ENCODE measurements at places on chromosomes 4 and X. TPM values are rescaled to one million over a fixed set of nuclear protein-coding genes. Genes with fewer than 3 reads are reported as not detected.

DNA sequence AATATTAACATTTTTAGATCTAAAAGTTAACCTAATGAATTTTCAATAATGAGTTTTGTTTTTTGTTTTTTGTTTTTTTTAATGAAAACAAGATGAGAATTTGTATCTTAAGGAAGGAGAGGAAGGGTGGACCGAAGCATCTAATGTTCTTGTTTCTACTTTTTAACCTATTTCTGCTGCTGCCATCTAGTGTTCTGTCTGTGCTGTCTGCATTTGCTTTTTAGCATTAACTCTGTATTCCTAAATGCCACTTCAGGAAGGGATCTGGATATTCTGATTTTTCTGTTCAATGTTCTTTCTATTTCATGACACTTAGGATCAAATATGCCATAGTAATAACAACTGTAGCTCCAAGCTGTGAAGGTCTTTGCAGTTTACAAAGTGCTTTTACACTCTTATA, 161.7 kb downstream of the BRWD3 start:
- DNase-seq, result no peak

DNA sequence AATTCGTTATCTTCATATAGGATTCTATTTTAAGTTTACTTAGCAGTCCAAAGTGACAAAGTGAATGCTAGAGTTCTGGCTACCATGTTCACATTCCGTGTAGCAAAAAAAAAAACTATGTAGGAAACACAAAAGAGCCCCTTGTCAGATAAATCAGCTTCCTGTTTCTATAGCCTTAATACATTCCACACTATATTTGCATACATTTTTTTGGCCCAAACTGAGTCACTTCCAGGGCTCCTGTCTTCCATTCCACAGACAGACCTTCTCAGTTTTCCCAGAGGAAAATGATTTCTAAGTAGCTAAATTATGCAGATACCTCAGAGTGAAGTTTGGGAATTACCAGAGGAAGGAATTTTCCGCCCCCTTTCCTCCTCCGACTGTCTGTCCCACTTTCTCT, 841.9 kb upstream of the HS3ST1 start:
- no peak for DNase-seq

GRCh38 chr4:75248770-75249407, 265.3 kb downstream of the RCHY1 start:
- peak; percentile 6 for DNase-seq

- DNase-seq, result no peak
Measured at GRCh38 chrX:125402807-125403206, 83.1 kb downstream of the TEX13C start.

DNA sequence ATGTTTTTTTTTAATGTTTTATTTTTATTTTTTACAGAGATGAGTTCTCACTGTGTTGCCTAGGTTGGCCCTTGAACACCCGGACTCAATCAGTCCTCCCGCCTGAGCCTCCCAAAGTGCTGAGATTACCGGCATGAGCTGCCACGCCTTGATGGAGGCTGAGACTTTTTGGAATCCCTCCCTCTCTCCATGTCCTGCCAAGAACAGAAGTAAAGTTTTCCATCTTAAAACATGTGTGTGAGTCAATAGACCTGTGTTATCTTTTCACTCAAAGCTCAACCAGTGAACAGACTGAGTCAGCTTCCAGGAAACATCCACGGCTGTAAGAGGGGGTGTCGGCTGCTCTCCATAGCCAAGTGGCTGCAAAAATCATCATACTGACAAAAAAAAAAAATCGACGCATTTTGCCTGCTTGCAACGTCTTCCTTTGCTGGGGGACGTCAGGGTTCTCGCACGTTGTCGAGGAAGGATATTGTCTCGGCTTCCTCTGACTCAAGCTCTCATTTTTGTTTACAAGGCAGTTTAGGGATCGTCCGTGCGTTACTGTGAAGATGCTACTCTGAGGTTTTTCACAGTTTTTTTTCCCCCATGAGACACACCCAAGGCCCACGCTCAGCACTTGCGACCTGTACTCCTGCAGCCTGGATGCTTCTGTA, 10.0 kb upstream of the ASMTL start:
- DNase-seq, result no peak

DNA sequence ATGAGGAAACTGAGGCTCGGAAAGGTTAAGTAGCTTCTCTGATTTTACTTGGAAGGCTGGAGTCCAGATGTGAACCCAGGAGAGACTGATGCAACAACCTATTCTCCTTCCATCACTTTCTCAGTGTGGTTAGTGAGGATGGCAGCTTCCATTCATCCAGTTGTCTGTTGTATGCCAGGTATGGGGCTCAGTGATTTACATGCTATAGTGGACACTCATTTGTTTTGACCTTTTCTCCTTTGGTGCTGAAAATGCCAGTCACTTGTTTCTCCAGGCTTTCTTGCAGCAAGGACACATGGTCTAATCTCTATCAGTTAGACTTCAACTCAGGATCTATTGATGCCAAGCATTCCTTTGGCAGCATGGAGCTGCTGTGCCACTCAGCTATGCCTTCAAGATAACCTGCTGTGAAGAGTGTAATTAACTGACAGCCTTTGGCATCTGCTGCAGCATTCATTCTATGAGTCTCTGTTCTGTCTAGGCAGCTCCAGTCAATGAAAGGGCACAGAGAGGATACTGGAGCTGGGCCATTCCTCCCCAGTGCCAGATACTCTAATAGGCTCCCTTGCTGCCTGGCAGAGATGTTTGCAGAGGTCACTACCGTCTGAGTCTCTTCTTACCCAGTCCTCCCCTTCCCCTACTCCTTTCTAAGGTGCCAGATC, 11.0 kb upstream of the CWH43 start:
- no peak for DNase-seq

DNA sequence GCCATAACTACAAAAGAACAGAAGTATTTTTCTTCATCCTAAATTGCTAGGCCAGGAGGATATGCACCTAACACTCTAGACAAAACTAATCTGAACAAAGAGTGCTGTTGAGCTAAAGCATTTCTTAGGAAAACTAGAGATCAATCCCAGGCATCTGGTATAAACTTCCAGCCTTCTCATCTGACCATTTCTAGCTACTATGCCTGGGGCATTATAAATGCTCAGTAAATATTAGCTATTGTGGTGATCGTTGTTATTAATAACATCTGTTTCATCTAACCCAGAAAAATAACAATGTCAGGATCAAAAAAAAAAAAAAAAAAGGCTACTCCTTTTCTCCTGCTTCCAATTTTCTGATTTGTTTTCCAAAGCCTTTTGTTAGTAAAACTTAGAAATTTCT, 7.7 kb upstream of the SLC10A6 start:
- DNase-seq, result no peak

DNA sequence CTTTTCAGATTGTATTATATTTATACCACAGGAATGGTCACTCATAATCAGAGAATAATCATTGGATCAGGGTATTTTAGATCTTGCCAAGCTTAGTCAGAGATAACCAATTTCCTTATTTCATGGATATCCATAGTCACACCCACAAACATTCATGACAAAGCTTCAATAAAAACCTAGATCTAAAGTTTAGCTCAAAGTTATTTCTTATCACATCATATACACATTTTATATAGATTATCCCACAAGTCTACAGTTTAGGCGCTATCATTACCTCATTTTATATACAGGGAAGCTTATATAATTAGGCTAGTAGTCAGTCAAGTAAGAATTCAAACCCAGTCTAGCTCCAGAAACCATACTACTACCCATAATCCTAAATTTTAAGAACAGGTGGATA, 82.3 kb downstream of the SLC10A7 start:
- no peak for DNase-seq

DNA sequence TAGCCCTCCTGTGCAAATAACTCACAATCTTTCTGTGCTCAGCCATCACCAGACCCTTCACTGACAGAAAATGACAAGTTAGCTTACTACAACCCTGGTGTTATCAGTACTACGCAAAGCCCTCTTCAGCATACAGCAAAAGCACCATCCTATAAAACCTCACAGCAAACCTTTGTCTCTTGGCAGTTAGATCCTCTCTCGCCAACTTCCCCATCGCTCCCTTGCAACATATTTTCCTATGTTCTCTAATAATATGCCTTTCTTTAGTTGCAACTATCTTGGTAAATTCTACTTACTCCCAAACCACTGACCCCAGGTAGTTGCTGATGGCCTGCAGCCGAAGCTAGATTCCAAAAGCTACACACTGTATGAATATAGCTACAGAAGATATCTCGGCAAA, 856.9 kb upstream of the FRG1 start:
- DNase-seq, result no peak

DNA sequence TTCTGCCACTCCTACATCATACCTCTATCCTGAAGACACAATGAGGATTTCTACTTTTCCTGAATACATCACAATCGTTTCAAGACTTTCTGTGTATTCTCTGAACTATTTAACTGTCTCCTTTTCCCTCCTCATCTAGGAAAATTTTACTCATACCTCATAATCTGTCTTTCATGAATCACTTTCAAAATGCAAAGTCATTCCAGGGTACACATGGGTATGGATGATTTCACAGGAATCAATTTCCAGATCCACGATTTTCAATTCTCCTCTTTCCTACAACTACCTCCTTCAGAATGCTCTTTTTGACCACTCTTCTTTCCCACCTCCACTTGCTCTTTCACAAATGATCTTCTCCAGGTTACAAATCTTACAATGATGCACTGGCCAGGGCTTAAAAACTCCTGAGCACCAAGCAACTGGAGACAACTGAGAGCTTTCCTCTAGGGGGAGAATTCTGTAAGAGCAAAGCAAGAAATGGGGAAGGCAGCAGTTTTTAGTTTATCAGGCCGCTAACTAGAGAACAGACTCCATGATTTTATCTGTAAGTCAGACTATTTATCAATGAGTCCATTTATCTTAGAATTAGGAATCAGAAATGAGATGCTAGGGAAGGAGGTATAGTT, 116.4 kb downstream of the PPP3CA start:
- DNase-seq, result no peak

DNA sequence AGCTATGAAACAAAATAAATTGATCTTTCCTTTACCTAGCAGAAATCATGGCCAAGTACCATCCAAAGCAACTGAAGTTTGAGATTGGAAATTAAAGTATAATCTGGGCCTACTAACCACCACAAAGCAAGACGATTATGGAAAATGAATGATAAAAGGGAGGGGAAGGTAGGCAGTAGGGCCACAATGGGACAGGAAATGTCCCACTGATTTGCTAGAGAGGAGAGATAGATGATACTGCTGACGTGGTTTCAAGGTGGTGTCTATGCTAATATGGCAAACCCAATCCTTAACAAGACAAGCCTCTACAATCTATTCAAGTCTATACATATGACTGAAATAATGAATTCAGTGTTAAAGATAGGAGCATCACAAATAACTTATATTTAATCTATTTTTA, 6.1 kb downstream of the TMPRSS11F start:
- DNase-seq, result no peak

GRCh38 chr4:53899586-53900270, 164.7 kb downstream of the CHIC2 start:
- no peak for DNase-seq

DNA sequence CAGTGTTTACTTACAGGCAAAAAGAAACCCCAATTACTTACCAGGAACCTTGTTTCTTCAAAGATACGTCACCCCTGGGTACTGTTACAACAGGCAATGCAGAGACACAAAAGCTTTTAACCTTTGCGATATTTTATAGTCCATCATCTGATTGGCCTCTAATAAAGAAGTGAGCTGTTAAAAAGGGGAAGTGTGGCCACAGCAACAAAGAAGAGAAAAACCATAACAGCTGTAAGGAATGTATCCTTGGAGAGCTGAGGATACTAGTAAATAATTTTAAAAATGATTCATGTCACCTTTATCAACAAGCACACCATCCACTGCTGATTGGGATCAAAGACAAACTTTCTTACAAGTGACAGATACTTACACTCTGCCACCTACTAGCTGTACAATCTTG, 14.1 kb downstream of the GABRA4 start:
- DNase-seq, result no peak

DNA sequence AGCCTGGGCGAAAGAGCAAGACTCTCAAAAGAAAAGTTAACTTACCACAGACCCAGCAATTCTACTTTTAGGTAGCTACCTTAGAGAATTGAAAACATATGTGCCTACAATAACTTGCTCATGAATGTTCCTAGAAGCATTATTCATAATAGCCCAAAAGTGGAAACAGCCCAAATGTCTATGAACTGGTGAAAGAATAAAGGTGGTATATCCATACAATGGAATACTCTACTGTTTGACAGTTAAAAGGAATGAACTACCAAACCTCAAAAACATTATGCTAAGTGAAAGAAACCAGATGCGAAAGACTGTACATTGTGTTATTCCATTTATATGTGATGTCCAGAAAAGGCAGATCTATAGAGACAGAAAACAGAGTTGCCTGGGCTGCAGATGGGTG, 131.4 kb downstream of the UCHL1 start:
- no peak for DNase-seq

DNA sequence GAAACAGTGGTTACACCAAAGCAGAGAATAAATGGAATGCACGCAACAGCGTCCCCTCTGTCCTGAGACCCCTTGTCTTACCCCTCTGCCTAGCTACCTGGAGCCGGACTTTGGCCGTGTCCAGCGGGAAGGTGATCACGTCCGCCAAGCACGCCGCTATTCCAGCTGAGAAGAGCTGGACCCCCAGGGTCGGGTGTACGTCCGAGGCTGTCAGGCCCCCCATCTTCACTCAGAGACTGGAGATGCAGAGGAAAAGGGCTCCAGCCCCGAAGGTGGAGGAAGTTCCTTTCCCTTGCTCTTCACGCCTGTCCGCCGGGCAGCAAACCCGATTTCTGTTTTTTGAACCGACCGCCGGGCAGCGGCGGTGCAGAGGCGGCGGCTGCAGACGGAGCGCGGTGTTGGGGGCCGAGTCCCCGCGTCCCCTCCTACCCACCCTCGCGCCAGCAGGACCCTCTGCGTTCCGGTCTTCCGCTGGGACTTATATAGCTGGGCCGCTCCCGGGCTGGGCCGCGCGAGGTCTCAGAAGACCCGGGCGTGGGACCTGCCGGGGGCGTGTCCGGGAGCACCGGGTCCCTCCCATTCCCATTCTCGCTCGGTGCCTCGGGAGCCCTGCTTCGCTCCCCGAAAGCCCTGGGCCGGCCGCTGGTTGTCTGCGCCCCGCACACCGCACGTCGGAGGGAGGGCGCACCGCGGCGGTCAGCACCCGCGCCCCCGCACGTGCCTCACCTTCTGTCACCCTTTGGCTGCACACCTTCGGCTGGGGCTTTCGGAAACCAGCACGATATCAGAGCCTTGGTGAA, at the start of gene UCP1:
Gene UCP1, minus strand, starts transcription at position 455 of the 800 bp plus-strand sequence. Its CDS starts 232 bp downstream, at position 223.
- peak; percentile 28 for DNase-seq

The GRID2 gene
- total RNA-seq, result not detected

The NUP54 gene
- 33.9 TPM for total RNA-seq

The SATL1 gene
- total RNA-seq, result not detected

The PRMT9 gene
- 4.8 TPM for total RNA-seq
